Left lung (tissue), 14 donors: ENCODE measurements at places on chromosomes 7 and 10.

DNA sequence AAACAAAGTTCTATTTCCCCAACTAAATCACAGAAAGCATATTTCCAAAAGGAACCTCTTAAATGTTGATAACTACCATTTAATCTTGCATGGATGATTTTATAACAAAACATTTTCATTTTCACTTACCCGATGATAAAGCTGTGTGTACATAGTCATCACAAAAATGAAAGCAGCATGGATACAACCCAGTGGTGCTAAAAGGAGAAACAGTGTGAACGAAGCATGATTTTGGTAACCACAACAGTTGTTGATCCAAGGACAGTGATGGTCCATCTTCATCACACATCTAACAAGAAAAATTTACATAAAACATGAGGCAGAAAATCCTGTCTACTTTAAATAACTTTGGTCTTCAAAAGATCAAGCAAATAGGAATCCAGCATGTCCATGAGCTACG is 4.7 kb downstream of the ZDHHC6 start:
- no peak for DNase-seq

DNA sequence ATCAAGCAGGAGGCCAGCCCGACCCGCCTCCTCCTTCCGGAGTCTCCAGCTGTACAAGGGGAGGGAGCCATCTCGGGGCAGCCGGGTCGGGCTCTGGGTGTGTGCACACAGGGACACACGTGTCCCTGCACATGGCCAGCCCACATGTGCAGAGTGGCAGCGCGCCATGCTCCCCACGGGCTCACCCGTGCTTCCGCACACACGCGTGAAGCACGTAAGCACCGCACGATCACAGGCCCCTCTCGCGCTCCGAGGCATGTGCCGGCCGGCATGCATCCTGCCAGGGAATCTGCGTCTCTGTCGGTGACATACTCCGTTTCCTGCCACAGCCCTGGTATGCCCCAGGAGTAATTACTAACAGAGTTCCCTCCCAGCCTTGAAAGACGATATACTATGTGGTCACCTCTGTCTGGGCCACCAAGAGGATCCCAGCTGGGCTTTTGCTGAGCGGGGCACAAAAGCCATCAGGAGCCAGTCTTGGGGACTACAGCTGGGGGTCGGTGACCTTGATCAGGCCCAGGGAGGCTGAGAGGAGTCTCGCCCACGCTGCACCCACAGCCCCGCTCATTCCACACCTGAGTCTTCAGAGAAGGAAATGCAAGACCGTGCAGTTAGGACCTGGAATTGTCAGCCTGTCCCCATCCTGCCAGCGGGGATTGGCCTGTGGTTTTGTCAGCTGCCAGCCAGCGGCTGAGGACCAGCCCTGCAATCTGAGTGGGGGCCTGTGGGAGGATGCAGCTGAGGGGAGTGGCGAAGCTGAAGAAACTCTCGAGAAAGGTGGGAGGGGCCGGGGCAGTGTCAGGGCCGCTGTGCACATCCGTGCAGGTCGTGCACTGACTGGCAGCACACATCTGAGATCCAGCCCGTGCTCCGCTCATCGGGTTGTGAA is 11.0 kb upstream of the LFNG start:
- peak; percentile 67 for DNase-seq

DNA sequence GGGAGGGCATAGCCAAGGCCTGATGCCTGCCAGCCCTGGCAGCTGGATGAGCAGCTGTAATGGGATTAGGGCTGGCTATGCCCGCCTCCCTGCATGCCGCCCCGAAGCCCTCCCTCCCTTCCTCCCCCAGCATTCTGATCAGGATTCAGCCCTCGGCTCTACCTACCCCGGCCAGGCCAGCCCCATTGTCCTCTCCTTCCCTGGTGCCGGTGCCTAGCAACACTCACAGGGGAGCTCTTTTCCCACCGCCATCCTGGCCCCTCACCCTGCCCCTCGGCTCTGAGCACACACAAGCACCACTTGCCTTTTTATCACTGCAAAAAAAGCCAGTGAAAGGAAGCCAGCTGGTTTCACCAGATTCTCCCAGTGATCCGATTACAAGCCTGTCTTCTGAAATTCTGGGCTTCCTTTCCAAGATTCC is 9.0 kb upstream of the ADCYAP1R1 start:
- no peak for DNase-seq

DNA sequence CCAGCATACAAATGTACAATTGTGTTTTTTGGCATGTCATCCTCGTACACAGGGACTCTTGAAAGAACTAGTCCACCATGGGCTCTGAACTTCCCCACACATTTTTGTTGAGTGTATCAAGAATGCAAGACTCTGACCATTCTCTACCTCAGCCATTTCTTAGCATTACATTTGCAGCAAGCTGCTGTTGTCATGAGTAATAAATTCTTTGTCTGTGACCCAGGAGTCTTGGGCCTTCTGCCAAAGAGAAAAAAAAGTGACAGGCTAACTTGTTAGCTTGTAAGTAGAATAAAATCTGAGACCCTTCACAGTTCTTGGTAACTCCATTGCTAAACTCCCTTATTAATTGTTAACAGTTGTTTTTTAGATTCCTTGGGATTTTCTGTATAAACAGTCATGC is 542.3 kb upstream of the MBL2 start:
- DNase-seq: peak; percentile 21

- no peak for DNase-seq
Measured at GRCh38 chr10:74238516-74238915, 87.5 kb downstream of the ADK start.

- no peak for DNase-seq
Measured at GRCh38 chr7:51325908-51326307, 9.3 kb upstream of the COBL start.

GRCh38 chr7:86975449-86975848 is 84.0 kb downstream of the ELAPOR2 start:
- DNase-seq: no peak

- DNase-seq: peak; percentile 93
Measured at GRCh38 chr10:35127289-35127891, 744 bp downstream of the CREM start.

GRCh38 chr10:102283488-102283887 is 38.2 kb downstream of the GBF1 start:
- DNase-seq: no peak

DNA sequence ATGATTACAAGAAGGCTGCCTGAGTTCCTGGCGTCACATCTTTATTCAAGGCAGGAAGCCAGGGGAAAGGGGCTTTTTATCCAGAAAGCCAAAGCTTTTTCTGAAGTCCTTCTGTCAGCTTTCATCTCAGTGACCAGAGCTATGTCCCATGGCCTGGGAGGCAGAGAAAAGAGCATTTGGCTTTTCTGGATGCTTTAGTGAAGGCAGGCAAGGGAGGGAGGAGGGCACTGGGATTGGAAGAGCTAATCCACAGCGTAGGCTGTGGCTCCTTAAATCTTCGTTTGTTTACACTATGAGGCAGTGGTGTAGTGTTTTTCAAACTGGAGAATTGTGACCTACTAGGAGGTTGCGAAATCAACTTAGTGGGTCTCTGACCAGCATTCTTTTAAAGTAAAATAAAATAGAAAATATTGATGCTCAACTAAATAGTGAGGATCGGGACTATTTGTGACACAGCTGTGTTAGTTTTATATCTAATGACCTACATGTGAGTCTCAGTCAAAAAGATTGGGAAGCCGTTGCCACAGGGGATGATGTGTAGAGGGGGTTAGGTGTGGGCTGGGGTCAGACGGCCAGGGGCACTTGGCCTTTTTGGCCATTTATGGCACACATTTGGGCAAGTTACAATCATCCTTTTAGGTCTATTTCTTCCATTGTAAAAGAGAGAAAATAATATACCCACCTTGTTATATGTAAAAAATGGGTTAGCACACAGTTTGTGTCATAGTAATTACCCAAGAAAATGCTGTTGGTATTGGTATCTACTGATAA is 14.1 kb downstream of the CRYGN start:
- DNase-seq: no peak

- no peak for DNase-seq
Measured at GRCh38 chr10:6778992-6779701, 199.1 kb upstream of the PRKCQ start.

GRCh38 chr10:109457302-109457638 is 466.0 kb downstream of the XPNPEP1 start:
- no peak for DNase-seq

DNA sequence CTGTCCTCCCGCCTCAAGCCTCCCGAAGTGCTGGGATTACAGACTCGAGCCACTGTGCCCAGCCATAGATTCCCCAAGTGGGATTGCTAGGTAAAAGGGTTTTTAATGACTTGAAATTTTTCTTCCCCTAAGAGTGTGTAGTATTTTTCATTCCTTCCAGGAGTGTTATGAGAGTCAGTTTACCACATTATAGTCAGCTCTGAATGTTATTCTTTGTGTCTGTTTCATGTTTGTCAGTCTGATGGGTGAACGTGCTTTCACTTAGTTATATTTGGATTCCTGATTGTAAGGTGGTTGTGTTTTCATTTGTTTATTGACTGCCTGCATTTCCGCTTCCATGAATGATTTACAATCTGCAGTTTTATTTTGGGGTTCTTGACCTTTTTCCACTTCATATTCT is 6.3 kb downstream of the ZNF212 start:
- no peak for DNase-seq

DNA sequence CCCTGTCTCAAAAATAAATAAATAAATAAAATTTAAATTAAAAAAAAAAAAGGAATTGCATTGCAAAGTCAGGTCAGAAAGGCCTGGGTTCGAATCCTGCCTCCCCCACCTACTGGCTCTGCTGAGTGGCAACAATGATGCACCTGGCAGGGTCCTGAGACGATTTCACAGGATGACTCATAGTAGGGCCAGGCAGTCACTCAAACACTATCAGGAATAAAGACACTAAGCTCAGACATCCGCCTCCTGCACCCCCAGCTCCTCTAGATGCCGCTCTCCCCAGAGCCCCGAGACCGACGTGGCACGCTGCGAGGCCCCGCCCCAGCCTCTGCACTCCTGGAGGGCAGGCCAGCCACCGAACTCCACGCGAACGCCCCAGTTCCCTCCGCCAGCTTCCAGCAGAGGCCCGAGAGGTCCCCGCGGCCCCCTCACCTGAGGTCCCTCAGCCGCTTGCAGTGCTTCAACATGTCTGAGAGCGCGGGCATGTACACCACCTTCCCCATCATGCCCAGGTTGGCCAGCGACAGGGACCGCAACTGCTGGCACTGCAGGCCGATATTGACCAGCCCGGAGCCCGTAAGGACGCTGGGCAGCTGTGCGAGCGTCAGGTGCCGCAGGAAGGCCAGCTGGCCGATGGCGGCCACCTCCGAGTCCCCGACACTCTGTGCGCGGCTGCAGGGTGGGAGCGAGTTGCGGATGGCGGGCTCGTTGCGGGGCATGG is 76.6 kb upstream of the TNRC18 start:
- DNase-seq: no peak

DNA sequence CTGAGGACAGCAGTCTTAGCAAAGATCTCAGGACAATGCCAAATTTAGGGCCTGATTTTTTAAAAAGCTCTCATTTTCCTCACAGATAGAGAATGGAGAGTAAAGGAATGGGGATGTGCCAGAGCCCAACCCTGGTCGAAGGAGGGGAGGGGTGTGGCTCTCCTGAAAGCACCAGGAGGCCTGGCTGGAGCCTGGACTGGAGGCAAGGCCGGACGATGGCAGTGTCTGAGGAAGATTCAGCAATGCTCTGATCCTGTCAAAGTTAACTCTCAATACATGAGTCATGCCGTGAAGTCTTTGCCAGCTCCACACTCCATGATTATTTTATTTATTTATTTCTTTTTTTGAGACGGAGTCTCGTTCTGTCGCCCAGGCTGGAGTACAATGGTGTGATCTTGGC is 108.3 kb downstream of the UPF2 start:
- no peak for DNase-seq

GRCh38 chr7:93375603-93376002 is 143.4 kb downstream of the VPS50 start:
- DNase-seq: no peak

DNA sequence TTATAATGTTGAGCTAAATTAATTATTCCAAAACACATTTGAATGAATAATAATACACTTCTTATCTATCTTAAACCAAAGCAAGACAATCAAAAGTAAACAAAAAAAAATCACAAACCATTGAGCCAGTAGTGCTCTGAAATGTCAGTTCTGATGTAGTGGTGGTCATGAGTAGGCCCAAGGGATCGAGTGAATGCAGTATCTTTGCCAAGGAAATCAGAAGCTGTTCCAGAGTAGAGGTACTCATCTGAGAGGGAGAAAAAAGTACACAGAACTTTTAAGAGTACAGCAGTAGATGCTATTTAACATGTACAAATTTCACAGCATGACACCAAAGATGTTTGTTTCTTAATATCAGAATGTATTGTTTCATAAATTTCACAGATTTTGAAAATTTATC is 121.5 kb downstream of the SEMA3D start:
- DNase-seq: no peak

GRCh38 chr10:114703377-114704107 is 45.5 kb upstream of the ABLIM1 start:
- DNase-seq: no peak

DNA sequence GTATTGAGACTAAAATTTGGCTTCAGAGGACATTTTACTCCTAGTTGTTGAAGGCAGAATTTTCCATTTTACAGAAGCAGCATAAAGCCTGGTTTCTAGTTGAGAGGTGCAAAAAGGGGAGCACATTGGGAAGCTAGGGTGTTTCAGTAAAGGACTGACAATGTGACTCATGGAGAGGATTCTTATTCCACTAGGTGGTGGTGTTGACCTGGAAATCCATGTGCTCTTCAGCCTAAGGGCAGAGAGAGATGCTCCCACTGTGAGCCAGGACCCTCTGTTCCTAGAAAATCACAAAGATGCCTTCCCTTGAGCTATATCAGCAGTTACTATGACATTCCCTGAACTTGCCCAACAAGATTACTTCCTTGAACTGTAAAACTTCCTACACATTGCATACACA is 687.8 kb downstream of the IPMK start:
- no peak for DNase-seq

DNA sequence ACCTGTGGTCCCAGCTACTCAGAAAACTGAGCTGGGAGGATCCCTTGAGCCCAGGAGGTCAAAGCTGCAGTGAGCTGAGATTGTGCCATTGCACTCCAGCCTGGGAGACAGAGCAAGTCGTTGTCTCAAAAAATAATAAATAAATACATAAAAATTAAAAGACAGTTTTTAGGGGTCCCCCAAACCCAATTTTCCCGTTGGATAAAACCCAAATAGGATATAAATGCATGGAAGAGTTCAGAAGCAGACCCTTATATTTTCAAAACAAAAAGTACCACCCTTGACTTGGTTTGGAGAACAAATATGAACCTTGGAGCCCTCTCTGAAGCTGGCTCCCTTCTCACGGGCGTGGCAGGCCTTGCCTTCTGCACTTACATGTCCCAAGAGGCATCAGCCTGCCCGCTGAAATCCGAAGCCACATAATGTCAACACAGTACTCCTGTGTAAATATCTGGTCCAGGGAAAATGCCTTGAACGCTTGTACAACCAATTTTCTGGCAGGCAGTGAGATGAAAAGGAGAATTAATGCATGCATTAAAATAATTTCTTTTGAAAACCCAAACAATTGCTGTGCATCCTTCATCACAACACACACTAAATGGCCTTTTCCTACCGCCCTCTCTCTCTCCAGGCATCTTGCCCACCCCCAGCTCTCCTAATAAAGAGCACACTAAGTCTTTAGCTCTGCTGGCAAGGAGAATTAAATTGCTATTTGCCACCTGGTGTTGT is 46.4 kb upstream of the PARD3 start:
- no peak for DNase-seq

GRCh38 chr7:36312064-36312914 is 77.4 kb upstream of the ANLN start:
- DNase-seq: no peak

- peak; percentile 90 for DNase-seq
Measured at GRCh38 chr10:102645388-102645740, 1.1 kb downstream of the TRIM8 start.

- no peak for DNase-seq
Measured at GRCh38 chr7:149218469-149219420, 20.7 kb upstream of the ZNF212 start.
